NCI-H1105 treated with DMSO at 0.1 percent for 48 hours (cell line): ENCODE measurements at places on chromosomes 12 and 14.

- DNase-seq, result peak; percentile 6
Observed at GRCh38 chr14:24425704-24426103, 3.8 kb downstream of the CBLN3 start.

- DNase-seq, result no peak
Observed at GRCh38 chr12:94073441-94074051, 74.8 kb upstream of the PLXNC1 start.

DNA sequence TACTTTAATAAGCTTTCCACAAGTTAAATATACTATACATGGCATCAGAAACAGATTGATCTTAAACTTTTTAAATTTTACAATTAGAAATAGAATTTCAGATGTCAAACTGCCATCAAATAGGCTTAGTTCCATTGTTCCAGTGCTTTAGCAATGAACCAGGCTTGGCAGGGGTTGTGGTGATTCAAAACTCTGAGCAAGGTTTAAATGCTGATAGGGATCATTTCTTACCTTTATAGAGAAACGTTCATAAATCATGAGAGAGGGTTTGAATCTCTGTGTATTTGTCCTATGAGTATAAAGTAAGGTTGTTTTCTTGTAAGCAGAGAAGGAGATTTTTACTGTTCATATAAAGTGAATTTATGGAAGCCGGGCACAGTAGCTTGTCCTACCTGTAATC, 794.5 kb upstream of the TBX3 start:
- no peak for DNase-seq

DNA sequence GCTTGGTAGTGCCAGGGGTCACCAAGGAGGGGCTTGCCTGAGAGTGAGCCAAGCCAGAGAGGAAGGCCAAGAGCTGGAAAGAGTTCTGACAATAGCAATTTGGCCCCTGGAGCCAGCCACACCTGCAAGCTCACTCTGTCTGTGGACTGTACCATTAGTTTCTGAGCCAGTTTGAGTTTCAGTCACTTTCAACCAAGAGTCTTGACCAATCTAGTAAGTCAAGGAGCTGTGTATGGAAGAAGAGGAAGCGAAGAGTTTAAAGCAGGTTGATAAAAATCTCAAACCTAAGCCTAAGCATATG, 38.5 kb downstream of the NT5DC3 start:
- DNase-seq, result no peak

GRCh38 chr12:95516757-95517156, 34.5 kb downstream of the USP44 start:
- DNase-seq, result no peak
